ENCODE measurements at places on chromosomes 3 and 15. TPM values are rescaled to one million over a fixed set of nuclear protein-coding genes. Genes with fewer than 3 reads are reported as not detected.

The PLAAT1 gene
- 17.9 TPM for polyA plus RNA-seq

The SLC15A2 gene
- 30.0 TPM for polyA plus RNA-seq

The IQCH gene
- not detected for polyA plus RNA-seq

The XCR1 gene
- 1.1 TPM for polyA plus RNA-seq

The C3orf38 gene
- polyA plus RNA-seq: 24.5 TPM

The GOLGA8N gene
- polyA plus RNA-seq: 13.1 TPM

The SI gene
- not detected for polyA plus RNA-seq

The EIF4E3 gene
- 12.8 TPM for polyA plus RNA-seq

The PRR20G gene
- not detected for polyA plus RNA-seq

The QTRT2 gene
- 24.3 TPM for polyA plus RNA-seq

The SLC41A3 gene
- 37.9 TPM for polyA plus RNA-seq

The HGD gene
- polyA plus RNA-seq: 0.41 TPM

The IGDCC3 gene
- polyA plus RNA-seq: 3.1 TPM

The CLK3 gene
- 46.3 TPM for polyA plus RNA-seq

DNA sequence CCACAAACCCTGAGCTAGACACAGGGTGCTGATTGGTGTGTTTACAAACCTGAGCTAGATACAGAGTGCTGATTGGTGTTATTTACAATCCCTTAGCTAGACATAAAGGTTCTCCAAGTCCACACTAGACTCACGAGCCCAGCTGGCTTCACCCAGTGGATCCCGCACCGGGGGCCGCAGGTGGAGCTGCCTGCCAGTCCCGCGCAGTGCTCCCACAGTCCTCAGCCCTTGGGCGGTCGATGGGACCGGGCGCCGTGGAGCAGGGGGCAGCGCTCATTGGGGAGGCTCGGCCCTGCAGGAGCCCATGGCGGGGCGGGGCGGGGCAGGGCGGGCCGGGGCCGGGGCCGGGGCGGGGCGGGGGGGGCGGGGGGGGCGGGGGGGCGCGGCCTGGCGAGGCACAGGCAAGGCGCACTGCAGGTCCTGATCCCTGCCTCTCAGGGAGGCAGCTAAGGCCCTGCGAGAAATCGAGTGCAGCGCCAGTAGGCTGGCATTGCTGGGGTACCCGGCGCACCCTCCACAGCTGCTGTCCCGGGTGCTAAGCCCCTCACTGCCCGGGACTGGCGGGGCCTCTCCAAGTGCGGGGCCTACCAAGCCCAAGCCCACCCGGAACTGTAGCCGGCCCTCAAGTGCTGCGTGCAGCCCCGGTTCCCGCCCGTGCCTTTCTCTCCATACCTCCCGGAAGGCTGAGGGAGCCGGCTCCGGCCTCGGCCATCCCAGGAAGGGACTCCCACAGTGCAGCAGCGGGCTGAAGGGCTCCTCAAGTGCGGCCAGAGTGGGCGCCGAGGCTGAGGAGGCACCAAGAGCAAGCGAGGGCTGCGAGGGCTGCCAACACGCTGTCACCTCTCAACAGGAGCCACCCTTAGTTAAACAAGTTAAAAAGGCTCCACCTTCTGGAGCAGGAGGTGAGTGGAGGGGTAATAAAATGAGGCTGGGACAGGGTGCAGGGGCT is 9.8 kb upstream of the TMEM40 start:
- DNase-seq: no peak

- DNase-seq: peak; percentile 43
These were observed 47.8 kb downstream of the ATP13A4 start for GRCh38 chr3:193506921-193507320.

GRCh38 chr3:148881286-148881685 is 16.2 kb downstream of the CPA3 start:
- no peak for DNase-seq

DNA sequence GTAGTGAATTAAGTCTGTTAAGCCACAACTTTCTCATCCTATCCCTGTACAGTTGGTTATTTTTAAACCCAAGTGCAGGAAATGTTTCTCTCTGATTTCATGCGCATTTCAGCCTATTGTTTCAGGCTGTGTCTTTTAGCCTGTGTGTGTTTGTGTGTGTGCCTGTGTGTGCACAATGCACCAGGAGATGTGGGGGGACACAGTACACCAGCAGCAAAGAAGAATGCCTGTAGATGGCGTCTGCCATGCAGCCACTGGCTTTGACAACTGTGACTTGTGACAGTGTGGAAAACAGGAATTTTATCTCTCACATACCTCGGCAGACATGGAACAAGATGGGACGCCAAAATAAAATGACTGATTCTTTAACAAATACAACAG is 43.6 kb upstream of the PLXNA1 start:
- no peak for DNase-seq

- DNase-seq: peak; percentile 45
These were observed 22.5 kb upstream of the BFSP2 start for GRCh38 chr3:133377396-133377795.

DNA sequence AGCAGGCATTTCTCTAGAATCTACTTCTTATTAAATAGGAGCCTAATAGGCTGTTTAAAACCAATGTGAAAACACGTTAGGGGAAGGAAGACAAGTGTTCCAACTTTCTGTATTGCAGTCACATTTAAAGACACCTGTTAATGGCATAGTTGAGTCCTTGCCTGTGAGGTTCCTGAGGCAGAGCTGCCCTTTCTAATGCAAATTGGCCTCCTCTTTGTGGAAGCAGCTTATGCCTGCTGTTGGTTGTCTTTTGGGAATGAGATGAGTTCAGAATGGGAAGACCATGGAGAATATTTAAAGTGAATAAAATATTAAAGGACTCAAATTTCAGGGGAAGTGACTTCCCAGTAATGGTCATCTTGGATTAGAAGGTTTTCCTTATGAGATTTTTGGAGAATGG is 51.2 kb downstream of the NEK11 start:
- DNase-seq: no peak

DNA sequence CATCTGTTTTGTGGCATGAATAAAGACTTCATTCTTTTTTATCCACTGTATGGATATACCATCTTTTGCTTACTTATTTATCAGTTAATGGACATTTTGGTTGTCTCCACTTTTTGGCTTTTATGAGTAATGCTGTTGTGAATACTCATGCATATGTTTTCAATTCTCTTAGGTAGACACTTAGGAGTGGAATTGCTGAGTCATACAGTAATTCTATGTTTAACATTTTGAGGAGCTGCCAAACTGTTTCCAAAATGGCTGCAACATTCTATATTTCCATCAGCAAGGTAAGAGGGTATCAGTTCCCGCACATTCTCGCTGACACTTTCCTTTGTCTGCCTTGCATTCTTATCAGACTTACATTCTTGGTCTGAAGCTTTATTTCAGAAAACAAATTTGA is 191.1 kb downstream of the WNT5A start:
- DNase-seq: no peak

GRCh38 chr15:69718916-69719315 is 266.3 kb downstream of the RPLP1 start:
- DNase-seq: no peak

DNA sequence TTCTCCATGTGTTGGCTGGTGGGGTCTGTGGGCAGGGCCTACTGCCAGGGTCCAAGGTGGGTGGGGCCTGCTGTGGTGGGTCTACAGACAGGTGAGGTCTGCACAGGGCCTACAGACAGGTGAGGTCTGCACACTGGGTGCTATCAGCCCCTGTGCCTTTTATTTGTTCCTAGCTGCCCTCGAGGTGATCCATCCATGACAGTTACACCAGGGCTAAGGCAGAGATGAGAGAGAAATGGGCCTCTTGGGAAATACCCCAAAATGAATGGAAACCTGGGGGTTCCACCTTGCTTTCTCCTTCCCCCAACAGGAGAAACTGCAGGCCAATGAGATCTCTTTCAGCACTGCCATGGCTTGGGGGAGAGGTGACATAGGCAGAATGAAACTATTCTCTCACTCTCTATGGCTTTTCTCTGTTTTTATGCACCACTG is 36.4 kb downstream of the CFAP100 start:
- DNase-seq: no peak

DNA sequence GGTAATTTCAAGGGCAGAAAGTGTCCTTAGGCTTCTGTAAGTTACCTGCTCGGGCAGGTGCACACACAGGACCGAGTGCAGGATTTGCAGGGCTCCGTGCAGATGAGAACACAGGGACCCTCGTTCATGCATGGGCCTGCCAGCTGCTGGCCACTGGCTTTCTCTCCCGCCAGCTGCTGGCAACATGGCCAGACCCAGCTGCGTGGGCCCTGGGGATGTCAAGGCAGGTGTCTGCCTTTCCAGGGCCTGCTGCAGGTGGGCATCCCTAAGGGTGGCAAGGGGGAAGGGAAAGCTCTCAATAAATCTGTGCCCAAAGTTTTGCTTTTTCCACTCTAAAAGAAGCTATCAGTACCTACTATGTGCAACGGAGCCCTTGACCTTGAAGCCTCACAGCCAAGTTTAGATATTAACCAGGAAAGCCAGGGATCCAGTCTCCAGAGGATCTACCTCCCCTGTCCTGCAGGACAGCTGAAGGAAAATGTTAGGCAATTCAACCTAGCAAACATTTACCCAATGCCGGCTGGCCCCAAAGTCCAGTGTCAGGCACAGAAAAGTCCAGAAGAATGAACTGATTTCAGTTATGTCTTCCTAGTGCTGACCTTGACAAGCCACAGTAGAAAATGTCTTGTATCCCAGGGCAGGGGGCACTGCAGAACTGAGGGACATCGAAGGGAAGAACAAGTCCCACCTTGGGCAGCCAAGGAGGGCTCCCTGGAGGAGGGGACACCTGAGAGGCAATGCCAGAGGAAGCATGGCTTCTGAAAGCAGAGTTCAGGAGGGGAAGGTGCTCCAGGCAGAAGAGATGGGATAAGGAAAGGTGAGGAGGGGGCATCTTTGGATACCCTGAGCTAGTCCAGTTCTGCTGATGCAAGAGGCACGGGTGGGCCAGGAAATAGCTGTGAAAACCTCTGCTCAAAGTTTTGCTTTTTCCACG is 26.4 kb downstream of the NUP210 start:
- DNase-seq: no peak

DNA sequence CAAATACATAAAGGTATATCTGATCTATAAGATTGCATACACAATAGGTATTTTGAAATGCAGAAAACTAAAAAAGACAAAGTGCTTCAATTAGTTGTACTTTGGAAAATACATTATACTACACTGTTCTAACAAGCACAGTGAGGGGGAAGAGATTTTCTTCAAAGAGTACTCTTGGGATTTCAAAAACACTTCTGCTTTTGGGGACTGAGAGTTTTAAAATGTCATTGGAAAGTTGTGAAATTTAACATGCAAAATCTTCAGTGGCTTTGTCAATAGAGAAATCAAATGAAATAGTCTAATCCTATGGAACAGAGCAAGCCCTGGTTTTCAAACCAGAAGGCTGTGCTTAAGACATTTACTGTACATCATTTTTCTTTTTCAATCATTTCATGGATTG is 322.2 kb upstream of the SEMA6D start:
- DNase-seq: no peak

DNA sequence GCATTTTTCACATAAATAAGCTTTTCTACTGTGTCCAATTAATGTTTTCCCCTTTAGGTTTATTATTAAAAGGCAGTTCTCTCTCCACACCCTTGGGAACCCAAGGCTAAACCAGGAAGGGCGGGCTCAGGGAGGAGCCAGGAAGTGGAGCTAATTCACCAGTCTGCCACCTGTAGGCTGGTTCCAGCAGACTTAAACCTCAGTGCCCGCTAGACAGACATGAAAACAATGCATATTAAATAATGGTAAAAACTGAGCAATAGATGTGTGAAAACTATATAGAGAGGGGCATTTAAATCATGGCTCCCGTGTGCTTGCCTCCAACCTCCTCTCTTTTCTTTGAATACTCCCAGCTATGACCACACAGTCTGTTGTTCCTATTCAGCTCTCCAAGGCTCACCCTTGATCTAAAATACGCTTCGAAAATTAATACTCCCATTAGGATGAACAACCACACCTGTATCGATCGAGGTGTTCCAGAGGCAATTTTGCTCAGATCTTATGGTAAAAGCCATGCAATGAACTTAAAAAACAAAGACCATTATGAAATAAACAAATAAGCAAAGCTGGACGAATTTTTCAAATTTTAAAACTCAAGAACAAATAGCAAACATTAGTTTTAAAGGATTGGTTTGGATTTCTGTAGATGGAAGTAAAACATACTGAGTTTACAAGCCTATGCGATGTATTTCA is 253.3 kb downstream of the TJP1 start:
- DNase-seq: no peak

GRCh38 chr3:112651516-112651915 is 10.6 kb upstream of the CCDC80 start:
- no peak for DNase-seq

DNA sequence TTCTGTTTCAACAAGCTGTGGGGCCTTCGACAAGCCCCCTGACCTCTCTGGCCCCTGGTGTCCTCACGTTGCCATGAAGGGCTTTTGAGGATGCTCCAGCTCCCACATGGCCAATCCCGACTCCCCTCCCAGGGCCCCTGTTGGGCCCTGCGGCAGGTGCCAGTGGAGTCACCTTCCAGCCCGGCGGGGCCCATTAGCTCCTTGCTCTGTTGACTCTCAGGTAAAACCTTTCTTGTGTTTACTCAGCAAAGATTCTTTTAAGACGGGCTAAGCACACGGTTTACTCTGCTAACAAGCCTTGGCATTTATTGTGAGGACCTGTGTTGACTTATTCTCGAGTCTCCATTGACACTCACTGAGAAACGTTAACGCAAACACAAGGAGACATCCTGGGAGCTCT is 15.0 kb downstream of the RPLP1 start:
- no peak for DNase-seq

- no peak for DNase-seq
These were observed 40.2 kb upstream of the UBE2E2 start for GRCh38 chr3:23162934-23163333.

GRCh38 chr3:45641756-45642155 is 47.2 kb downstream of the LIMD1 start:
- DNase-seq: no peak

DNA sequence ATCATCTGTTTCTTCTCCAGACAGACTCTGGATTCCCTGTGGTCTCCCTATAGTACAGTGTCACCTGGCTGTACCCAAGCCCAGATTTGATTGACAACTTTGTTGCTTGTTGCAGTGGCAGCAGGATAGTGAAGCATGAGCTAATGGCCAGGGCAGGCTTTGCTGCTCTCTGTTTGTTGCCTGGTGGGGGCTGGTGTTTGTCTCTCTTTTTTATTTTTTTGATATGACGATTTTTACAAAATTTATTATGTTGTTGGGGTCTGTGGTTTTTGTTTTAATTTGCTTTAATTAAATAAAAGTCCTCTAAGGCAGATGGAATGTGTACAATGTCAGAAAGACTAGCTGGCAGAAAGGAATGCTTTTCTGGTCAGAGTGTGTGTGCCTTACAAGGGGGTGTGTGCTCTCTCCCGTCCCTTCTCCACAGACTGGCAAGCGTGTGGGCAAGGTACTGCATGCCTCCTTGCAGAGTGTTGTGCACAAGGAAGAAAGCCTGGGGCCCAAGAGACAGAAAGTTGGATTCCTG is 15.2 kb upstream of the CLEC3B start:
- no peak for DNase-seq

Measured in muscle of arm (tissue), 14 donors.